ENCODE measurements at places on chromosomes 7 and 10.

GRCh38 chr7:83957333-83957732, 237.3 kb downstream of the SEMA3A start:
- DNase-seq, result no peak

- no peak for DNase-seq
Measured at GRCh38 chr7:149772956-149773434, 393 bp downstream of the ZNF467 start.

- no peak for DNase-seq
Measured at GRCh38 chr10:52631146-52631545, 141.4 kb downstream of the MBL2 start.

DNA sequence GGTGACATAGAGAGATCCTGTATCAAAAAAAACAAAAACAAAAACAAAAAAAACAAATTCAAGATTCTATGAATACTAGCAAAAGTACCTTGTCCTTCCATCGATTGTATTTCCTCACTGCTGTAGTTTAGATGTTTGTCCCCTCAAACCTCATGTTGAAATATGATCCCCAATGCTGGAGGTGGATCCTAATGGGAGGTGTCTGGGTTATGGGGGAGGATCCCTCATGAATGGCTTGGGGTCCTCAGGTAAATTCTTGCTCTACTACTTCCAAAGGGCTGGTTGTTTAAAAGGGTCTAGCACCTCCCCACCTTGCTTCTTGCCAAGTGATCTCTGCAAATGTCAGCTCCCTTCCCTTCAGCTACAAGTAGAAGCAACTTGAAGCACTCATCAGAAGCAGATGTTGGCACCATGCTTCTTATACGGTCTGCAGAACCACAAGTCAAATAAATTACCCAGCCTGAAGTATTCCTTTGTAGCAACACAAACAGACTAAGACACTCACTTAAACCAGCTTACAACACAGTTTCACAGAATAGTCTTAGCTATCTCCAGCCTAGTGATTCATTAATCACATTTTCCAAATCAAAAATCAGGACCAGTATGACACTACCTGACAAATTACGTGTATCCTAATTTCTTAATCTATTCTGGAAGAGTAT, 20.7 kb downstream of the ABI1 start:
- no peak for DNase-seq

DNA sequence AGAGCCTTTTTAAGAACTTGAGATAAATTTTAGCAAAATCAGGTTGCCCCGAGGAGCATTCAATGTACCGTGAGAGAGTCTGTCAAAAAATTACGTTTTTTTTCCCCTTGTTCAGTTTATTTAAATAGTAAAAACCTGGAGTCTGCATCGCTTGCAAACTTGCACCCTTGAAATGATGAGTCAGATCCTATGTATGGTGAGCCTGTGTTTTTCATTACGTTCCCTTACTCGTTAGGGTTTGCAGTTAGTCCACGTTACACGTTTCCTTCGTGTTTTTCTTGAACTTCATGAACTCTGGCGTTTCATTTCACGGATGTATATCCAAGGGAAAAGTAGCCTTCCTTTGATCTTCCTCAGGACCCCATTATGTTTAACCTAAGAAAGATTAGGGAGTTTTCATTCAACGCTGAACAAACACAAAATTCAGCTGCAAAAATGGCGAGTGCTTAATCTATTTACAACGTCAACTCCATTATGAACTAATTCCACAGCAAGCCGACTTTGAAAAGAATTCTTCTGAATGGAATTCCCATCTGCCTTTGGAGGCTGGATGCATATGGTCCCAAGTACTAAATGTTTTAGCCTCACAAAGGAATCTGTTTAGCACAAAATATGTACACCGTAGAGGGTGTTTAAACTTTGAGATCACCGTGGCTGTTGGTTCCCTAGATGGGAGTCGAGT, 182.4 kb downstream of the MYOF start:
- DNase-seq, result no peak

- DNase-seq, result no peak
Measured at GRCh38 chr10:80713398-80713928, 175.8 kb downstream of the SH2D4B start.

- DNase-seq, result no peak
Measured at GRCh38 chr10:119116326-119116951, 12.5 kb downstream of the DENND10 start.

- no peak for DNase-seq
Measured at GRCh38 chr10:63591600-63592379, 70.6 kb downstream of the REEP3 start.

GRCh38 chr10:29412485-29412884, 123.6 kb downstream of the LYZL1 start:
- no peak for DNase-seq

DNA sequence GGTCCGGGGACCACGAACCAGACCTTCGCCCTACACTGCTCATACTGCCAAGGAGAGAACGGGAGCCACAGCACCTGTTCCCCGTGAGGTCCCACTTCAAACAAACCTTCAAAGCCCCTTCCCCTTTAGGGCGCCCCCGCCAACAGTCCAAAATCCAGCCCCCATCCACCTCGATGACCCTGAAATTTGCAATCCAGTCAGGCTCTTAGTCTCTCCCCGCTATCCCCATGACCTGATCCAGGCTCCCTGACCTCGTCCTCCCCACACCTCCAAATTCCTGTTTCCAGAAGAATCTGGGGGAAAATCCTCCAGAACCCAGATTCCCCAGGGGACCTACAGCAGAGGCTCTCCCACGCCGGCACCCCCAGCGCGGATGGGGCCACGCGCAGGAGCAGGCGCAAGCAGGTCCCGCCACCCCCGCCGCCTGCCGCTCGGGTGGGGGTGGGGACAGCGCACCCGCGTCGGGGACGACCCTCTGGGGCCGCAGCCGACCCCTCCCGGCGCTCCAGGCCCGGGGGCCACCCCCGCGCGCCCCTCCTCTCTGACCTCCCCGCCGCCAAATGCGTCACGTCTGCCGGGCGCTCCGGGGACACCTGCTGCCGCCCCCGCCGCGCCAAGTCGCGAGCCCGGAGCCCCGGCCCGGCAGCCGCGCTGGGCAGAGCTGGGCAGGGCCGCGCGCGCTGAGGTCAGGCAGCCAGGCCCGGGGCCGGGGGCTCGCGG, 753 bp downstream of the CAMK2B start:
- DNase-seq, result no peak

GRCh38 chr10:121598263-121599249, at the start of gene FGFR2:
Gene FGFR2 (minus strand): TSS chr10:121598444. CDS start chr10:121593817, 4,627 bp downstream.
- no peak for DNase-seq

DNA sequence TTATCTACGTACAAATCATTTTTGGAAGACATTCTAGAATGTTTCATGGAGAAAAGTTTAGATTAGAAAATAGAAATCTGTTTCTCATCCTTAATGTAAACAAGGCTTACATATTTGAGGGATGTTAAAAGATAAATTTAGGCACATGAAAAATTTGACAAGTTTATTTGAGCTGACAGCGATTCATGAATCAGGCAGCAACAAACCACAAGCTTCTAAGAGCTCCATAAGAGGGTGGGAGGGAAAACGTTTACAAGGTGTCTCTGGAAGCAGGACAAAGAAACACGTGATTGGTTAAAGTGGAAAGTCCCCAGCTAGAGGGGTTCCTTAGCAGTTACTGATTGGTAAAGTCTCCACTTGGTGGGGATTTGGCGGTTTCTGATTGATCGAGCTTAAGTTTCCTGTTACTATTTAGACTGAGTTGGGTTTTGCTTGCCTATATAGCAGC, 228.9 kb upstream of the PITRM1 start:
- DNase-seq, result no peak

DNA sequence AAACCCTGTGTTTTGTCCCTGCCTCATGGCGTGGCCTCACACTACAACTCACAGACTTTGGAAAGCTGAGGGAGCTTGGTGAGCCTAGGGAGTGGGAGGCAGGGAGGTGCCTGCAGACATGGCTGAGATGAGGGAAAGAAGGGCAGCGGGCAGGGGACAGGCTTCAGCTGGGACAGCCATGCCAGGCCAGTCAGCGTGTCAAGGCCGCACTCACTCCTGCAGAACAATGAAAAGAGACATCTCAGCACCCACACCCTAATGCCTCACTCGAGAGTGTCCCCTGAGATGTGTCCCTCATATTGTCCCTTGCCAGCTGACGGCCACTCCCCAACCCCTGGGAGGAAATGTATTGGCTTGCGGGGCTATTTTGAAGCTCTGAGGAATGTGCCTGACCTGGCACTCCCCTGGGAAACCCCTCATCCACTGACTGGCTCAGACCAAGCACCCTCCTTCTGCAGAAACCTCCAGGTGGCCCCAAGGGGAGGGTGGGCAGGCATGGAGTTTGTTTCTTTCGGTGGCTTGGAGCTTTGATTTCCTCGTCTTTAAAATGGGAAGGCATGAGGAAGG, 31.6 kb downstream of the SH3PXD2A start:
- no peak for DNase-seq

DNA sequence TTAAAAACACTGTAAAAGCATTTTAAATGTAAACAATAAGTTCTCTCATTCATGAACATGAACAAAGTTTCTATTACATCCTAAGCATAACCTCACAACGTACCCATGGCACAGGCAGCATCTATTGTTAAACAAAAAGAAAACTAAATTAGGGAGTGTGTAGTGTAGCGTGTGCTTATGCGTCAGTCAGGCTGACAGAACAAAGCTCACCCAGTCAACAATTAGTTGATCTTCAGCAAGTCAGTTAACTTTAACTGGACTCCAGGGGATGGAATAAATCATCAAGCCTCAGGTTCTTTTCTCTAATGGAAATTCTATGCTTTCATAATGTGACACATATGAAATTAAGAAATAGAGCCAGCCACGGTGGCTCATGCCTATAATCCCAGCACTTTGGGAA, 91.6 kb upstream of the ODAD2 start:
- no peak for DNase-seq

GRCh38 chr10:81957976-81958375, 83.0 kb downstream of the NRG3 start:
- DNase-seq, result no peak

DNA sequence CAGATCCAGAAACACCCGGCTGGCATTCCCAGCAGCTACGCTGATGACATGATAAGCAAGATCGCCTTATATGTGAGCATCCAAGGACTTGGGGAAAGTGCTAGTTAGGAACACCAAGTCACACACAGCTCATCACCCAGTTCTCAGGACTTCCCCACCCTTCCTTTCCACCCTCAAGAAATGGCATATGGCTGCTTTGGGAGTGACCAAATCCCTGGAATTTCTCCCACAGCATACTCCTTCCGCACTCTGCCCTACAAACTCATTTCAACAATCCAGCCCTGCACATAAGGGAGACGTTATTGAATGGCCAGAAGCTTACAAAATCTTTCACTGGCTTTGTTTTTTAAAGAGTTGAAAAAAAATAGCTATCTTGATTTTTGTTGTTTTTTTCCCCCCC, 4.2 kb downstream of the ITIH5 start:
- no peak for DNase-seq

- no peak for DNase-seq
Measured at GRCh38 chr7:94425546-94425945, 30.9 kb downstream of the COL1A2 start.

DNA sequence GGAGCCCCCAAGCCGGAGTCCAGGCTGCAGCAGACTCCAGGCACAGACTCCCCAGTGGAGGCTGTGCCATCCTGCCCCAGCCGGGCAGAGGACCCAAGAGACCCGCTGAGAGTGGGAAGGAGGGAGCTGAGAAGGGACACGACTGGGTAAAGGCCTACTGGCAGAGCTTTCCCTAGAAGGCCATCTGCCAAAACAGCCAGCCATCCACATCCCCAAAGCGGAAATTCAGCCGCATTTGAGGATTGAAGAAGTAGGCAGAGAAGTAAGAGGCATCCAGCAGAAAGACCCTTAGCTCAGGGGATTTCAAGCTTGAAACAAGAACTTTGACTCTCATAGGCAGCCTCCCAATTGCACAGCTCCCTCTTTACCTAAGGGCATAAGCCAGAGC, 857 bp downstream of the CPXM2 start:
- no peak for DNase-seq

GRCh38 chr7:77409005-77409738, 7.0 kb downstream of the GSAP start:
- no peak for DNase-seq

GRCh38 chr10:106557951-106558733, 606.4 kb downstream of the SORCS1 start:
- no peak for DNase-seq

- DNase-seq, result no peak
Measured at GRCh38 chr10:51789118-51789517, 89.7 kb upstream of the CSTF2T start.

DNA sequence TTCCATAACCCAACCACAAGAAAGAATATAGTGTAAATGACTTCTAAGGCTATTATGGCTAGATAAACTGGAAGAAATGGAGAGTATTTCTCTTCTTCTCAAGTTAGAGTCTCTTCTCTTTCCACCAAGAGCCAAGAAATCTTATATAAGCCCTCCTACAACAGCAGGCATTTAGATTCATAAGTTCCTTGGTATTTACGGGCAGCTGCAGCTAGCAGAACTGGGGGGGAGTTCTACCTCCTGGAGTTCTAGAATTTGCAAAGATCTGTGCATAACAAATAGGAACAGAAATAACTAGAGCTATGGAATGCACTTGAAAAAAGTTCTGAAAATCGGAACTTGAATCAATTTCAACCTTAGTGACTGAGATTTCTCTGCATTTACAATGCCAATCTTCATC, 715.2 kb upstream of the GRM3 start:
- DNase-seq, result no peak

DNA sequence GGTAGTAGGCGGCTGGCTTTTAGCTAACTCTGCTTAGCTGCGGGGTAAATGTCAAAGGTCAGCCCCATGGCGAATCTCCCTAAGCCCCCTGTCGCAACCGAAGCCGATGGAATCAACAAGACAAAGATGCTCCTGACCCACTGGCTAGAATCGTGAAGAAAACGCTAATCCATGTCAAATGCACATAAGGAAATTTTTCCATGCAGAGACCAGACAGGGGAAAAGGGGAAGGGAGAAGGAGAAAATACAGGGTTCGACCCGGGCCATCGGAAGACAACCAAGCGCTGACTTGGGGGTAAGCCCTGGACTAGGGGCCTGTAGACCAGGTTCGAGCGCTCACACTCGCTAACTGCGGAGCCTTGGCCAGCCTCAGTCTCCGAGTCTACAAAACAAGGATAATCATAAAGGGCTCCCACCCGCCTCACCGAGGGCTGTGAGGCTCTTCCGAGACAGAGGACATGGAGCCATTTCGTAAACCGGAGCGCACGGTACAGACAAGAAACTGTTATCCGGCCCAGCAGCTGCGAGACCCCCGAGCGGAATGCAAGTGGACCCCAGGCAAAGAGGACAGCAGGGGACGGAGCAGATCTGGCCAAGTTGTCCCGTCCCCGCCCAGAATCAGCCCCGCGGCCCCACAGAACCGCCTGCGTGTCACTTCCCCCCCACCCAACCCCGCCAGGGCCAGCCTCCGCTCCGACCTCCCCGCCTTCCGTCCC, 507 bp downstream of the SAR1A start:
- DNase-seq, result no peak

GRCh38 chr7:36979810-36980248, 255.5 kb upstream of the AOAH start:
- no peak for DNase-seq

All from Karpas-422 (cell line).